Stimulated activated CD4-positive, alpha-beta T cell treated with anti-CD3 and anti-CD28 coated beads, TNF-alpha, amount 100 ng/mL, for 1 hour (primary cell): ENCODE measurements at places on chromosomes 1 and 21.

GRCh38 chr1:58919959-58920321 is 136.1 kb upstream of the JUN start:
- DNase-seq, result no peak

DNA sequence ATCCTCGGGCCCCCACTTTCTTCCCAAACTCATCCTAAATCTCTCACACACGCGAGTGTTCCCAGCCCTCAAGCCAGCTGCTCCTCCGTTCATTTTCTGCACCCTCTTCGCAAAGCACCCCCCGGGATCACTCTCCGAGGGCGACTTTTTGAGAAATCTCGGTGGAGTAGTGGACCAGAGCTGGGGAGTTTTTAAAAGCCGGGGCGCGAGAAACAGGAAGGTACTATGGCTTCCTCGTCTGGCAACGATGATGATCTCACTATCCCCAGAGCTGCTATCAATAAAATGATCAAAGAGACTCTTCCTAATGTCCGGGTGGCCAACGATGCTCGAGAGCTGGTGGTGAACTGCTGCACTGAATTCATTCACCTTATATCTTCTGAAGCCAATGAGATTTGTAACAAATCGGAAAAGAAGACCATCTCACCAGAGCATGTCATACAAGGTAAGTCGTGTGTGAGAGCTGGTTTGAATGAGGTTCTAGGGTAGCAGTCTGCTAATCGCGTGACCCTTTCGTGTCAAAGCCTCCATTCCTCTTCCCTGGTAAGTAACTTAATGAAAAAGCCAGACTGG is 800 bp downstream of the DR1 start:
- no peak for DNase-seq

DNA sequence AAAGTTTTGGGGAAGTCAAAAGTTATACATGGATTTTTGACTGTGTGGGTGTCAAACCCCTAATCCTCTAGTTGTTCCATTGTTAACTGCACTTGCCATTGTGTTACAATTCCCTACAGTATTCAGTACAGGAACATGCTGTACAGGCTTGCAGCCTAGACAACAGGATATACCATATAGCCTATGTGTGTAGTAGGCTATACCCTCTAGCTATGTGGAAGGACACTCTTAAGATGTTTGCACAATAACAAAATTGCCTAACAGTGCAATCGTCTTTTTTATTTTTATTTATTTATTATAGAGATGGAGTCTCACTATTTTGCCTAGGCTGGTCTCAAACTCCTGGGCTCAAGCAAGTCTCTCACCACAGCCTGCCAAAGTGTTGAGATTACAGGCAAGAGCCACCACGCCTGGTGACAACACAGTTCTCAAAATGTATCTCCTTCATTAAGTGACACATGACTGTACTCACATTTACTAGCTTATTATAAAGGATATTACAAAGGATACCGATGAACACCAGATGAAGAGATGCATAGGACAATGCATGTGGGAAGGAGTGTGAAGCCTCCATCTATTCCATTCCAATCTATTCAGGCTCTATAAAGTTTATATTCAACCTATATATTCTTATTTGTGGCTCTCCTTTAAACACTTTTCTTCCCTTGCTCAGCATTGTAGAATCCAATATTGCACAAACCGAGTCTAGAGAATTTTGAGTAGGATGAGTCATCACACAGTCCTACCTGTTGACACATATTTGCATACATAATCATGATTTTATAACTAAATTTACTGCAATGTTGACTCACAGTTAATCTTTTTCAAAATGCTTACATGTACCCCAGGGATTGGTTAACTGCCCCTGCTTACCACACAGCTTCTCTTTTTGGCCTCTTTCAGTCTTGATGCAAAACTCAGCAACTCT is 28.4 kb upstream of the CEP350 start:
- DNase-seq, result no peak

GRCh38 chr1:169873582-169874199 is 20.0 kb downstream of the SCYL3 start:
- no peak for DNase-seq
